AG10803 (cell line): ENCODE measurements at places on chromosomes 7 and 10.

- DNase-seq = no peak
Observed at GRCh38 chr7:36523371-36524101, 133.9 kb downstream of the ANLN start.

GRCh38 chr7:128091106-128091505, 59.9 kb upstream of the LRRC4 start:
- peak; percentile 34 for DNase-seq

- DNase-seq = no peak
Observed at GRCh38 chr10:130611239-130611638, 475.0 kb downstream of the GLRX3 start.

DNA sequence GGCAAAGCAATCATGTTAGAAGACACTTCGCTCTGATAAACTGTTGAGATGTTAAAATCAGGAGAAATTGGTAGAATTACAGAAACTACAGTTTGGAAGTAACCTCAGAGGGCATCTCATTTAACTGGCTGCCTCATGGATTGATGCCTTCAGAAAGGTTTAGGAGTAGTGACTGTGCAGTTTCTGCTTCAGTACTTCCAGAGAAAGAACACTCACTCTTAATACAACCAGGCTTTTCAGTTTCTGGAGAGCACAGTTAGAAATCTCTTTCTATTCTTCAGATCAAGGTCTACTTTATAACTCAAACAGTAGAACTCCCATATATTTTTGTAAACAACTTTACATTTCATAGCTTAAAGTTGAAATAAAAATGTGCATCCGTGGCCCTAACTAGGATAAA, 1358.9 kb upstream of the LRRTM3 start:
- no peak for DNase-seq

DNA sequence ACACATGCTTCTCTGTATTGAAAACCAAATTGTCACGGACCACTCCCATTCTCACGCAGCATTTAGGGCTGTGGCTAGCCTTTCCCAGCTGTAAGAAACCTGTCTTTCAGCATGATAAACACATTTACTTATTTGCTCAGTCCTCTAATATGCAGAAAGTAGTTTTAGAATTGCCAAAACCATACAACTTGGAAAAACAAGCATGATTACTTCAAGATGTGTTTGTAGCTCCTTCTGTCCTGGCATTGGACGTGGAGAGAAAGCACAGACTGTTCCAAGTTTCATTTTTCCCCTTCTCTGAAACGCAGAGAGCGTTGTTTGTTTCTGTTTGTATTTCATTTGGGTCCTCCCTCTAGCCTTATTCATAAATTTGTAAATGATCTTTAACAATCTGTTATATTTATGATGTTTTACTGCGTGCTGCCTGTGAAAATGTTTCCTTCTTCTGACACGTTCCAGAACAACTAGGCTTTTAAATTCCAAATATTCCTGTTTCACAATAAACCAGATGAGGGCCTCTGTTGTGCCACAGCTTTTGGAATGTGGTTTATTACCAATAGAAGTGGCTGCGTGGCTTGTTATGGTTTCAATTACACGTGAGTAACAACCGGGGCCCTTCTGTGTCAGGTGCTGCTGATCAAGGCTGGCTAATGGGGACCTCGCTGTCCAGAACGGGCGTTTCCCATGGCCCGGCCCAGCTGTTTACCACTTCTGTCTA, 26.1 kb downstream of the MNX1 start:
- DNase-seq = peak; percentile 95

GRCh38 chr10:67098461-67098860, 172.6 kb downstream of the LRRTM3 start:
- no peak for DNase-seq

GRCh38 chr7:26609082-26609481, 255.3 kb downstream of the SKAP2 start:
- DNase-seq = no peak

DNA sequence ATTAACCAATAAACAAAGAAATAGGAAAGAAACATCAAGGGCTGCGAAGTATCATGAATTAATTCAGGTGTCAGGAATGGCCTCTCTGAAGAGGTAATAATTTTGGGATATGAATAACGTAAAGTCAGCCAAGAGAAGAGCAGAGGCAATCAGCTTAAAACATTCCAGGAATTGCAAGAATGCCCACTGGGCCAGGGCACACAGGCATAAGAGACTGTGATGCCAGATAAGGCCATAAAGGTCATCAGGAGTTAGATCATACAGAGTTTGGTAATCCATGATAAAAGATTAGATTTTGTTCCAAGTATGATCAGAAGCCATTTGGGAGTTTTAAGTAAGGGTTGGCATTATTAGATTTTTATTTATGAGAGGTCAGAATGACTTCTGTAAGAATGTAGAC, 53.2 kb upstream of the ABCB4 start:
- no peak for DNase-seq

- no peak for DNase-seq
Observed at GRCh38 chr10:1698185-1698584, 39.1 kb downstream of the ADARB2 start.

- no peak for DNase-seq
Observed at GRCh38 chr7:130021105-130021834, 29.9 kb downstream of the ZC3HC1 start.

DNA sequence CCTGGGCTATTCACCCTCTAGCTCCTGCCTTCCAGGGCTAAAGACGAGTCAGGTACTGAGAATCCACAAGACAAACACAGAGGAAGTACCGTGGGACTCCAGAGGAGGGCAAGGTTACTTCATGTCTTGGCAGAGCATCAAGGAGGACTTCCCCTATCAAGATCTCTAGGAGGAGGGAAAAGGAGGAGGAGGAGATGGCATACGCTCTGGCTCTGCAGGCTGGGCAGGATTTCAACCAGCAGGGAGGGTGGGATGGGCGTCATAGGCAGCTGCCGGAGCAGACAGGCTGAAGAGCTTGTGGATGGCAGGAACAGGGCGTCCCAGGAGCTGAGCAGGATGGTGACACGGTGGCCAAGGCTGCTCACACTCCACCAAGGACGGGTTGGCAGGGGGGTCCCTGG, 21.3 kb downstream of the MDH2 start:
- DNase-seq = peak; percentile 90

DNA sequence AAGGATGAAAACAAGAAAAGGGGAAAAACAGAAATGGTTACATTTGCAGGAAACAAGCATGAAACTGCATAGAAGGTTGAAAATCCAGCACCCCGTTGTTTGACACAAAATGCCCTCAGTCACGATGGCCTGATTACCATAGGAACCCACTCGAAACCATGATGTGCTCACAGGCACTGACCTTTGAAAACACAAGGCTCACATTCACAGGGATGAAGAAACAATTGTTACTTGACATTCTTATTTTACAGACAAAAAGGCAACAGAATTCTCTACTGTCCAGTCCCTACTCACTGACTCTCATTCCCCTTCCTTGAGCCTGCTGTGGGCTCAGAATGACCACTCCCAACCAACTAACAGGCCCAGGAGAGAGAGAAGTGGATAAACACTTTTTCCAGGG, 131.4 kb upstream of the PDLIM1 start:
- DNase-seq = no peak

GRCh38 chr10:69573056-69573806, at the start of gene NEUROG3:
TSS of gene NEUROG3 (minus strand) at chr10:69573422. CDS start at chr10:69573043, 379 bp downstream.
- no peak for DNase-seq

- DNase-seq = no peak
Observed at GRCh38 chr7:129013048-129013724, 41.7 kb downstream of the TNPO3 start.

DNA sequence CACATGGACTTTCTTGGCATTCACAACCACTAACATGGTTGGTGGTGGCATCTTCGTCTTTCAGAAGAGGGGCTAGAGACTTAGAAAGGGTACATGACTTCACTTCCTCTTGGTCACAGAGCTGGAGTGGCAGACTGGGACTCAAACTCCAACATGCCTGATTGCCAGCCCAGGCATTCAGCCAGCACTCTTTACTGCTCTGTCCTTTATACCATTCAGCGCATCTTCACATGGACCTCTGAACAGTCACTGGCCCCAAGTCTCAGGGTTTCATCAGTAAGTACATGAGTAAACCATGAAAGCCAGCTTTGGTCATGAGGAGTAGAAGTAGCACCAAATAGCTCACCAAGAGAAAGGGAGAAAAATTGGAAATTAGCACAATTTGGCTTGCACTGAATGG, 148.4 kb upstream of the KLF14 start:
- no peak for DNase-seq

- DNase-seq = peak; percentile 100
Observed at GRCh38 chr7:43647673-43648472, 65.0 kb downstream of the STK17A start.

- no peak for DNase-seq
Observed at GRCh38 chr10:1202343-1202742, 146.2 kb downstream of the WDR37 start.

- DNase-seq = no peak
Observed at GRCh38 chr10:70007116-70007820, 45.4 kb upstream of the MACROH2A2 start.

- DNase-seq = no peak
Observed at GRCh38 chr7:101699881-101700823, 71.1 kb upstream of the MYL10 start.

DNA sequence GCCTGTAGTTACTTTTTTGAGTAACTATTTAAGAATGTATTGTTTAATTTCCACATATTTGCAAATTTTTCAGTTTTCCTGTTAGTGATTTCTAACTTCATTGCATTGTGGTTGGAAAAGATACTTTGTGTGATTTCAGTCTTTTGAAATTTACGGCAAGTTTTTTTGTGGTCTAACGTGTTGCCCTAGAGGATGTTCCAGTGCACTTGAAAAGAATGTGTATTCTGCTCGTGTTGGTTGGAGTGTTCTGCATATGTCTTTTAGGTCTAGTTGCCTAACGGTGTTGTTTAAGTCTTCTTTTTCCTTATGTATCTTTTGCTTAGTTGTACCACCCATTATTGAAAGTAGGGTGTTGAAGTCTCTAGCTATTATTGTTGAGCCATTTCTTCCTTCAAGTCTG, 59.7 kb downstream of the LCOR start:
- no peak for DNase-seq

GRCh38 chr10:122515588-122516231, 44.8 kb upstream of the DMBT1 start:
- no peak for DNase-seq
